Left forelimb (tissue), 1 donor: ENCODE measurements at places on chromosomes 4 and X.

DNA sequence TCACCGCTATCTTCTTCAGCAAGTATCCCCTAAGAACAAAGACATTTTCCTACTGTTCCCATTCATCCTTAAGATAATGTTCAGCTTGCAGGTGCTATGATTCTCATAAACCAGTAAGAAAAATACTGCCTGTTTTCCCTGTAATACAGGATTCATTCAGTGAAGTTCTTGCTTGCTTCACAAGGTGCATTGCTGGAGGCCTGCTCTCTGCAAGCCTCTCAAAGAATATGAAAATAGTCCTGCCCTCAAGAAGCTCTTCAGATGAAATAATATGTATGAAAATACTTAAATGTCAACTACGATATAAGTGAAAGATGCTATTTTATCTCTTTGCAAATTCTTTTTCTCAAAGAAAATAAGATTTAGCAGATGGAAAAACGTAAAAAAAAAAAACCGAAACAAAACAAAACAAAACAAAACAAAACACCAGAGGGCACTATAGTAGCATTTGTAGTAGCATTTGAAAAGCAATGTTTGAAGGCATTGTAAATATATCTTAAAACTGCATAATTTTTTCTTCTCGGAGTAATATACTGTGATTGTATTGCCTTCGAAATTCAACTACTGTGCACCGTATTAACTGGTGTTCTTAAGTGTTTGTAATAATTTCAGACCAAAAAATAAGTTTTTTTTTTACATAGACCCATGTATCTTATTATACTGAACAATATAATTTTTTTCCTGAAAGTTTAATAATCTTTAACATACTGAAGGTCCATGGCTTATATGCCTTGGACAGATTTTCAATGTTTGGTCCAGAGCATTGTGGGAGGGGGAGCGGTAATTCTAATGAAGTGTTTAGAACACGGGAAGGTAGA, 26.0 kb downstream of the ADH4 start:
- no peak for DNase-seq

DNA sequence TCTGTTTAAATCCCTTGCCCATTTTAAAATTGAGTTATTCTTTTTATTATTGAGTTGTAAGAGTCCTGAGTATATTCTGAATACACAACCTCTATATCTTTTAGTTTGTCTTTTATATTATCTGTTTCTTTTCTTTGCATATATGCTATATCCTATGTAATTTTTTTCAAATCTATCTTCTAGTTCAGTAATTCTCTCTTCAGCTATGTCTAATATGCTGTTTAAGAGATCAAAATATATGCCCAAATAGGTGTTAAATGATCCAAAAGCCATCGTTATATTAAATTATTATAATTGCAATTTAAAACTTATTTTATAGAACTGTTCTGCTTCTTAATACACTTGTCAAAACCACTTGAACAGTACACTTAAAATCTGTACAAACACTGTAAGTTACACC, 107.4 kb upstream of the TSPAN5 start:
- no peak for DNase-seq

DNA sequence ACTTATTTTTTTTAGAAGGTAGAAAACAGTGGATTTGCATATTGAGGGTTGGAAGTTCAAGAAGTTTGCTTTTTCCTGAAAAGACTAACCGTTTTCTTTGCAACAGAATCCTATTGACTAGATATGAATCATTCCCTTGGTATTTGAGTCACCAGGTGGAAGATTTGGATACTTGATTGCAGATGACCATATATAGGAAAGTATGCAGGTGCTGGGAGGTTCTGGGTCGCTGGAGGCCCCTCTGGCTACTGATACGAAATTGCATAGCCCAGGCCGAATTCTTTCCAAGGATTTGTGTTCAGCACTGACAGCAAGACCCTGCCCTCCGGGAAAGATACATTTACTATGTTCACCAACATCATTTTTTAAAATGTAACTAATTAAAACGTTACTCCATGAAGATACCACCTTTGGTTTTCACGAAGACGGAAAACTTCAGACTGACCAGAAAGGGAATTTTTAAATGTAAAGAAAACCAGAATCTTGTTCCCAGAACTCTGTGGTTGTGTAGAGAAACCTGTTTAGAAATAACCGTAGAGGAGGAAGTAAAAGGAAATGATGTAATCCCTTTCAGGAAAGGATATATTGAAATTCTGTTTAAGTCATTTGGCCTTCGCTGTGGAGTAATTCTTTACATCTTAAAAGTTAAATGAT, 946 bp downstream of the ANXA3 start:
- no peak for DNase-seq

- DNase-seq, result no peak
Measured at GRCh38 chr4:19230906-19231545, 1020.7 kb upstream of the SLIT2 start.

GRCh38 chr4:35364321-35364870, 879.9 kb downstream of the ARAP2 start:
- no peak for DNase-seq

DNA sequence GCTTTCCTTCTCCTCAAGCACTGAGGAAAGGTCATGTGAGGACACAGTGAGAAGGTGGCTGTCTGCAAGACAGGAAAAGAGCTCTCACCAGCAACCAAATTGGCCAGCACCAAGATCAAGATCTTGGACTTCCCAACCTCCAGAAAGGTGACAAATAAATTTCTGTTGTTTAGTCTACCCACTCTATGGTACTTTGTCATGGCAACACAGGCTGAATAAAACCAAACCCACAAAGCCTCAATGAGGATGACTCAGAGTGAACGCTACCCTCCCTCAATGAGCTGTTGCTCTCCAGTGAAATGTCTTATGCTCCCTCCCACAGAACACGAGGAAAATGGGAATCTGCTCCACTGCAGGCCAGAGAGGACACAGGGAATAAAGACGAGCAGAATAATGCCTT, 244.1 kb downstream of the RAB28 start:
- no peak for DNase-seq

DNA sequence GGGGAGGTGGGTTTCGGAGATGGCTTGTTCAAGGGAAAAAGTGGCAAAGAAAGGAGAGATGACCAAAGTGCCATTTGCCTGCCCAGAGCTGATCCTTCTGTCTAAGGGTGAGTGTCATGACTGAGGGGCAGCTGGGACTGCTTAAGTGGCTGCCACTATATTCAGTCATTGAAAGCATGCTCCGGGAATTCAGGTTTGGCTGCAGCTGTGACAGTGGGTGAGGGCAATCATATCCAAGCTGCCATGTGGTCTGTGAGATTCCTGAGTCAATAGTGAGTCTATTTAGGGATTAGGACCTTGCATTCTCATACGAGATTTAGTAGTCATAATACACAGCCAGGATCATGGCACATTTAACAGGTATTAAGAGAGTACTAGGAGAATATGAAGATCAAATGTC, 138.8 kb upstream of the BANK1 start:
- no peak for DNase-seq

DNA sequence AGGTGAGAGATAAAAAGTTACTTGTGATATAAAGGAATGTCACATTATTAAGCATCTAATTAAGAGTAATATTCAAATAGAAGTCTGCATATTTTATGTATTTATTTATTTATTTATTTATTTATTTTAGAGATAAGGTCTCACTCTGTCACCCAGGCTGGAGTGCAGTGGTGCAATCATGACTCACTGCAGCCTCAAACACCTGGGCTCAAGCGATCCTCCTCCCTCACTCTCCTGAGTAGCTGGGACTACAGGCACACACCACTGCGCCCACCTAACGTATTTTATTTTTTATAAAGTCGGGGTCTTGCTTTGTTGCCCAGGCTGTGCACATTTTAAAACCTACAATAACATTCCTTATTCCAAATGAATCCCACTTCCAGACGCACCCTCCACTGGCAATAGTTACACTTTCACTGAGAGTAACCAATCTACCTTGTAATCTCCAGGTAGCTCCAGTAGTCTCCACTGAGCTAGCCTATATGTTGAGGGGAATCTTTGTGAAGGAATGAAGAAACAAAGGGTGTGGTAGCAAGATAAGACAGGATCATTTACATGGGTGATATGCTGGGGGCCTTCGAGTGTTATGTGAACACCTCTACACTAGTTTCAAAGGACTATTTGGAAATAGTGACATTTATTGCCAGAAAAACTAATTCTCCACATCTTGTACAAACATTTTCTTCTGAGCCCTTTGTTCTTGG, 11.9 kb downstream of the SH3D19 start:
- DNase-seq, result no peak

DNA sequence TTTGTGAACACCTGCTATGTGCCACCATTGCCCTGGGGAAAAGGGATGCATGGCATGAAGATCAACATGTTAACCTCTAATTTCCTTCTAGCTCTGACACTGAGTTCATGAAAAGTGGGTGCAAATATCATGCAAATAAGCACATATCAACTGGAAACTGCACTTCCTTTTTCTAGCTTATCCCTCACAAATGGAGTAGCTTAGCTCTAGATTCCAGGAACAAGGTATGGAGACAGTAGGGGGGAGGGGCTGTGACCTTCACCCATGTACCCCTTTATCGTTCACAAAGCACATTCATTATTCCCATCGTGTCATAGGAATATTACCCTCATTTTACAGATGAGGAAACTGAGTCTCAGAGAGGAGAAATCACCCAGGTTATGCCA, 37.4 kb downstream of the STARD8 start:
- DNase-seq, result no peak

DNA sequence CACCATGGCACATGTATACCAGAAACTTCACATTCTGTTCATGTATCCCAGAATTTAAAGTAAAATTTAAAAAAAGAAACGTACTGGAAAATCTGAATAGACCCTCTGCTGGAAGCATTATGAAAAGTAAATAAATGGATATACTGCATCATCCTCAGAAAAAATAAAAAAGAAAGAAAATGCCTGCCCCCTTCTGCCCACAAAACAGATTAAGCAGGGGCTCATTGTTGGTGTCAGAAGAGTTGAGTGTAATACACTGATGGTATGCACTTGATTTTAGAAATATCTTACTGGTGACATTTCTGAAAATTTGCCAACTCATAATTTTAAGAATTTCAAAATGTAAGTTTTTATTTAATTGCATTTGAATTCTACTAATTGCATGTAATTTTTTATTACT, 77.8 kb downstream of the LRP2BP start:
- no peak for DNase-seq

- DNase-seq, result no peak
Measured at GRCh38 chr4:24516926-24517325, 67.4 kb downstream of the DHX15 start.

- DNase-seq, result no peak
Measured at GRCh38 chr4:94455081-94455480, 3.3 kb downstream of the PDLIM5 start.

DNA sequence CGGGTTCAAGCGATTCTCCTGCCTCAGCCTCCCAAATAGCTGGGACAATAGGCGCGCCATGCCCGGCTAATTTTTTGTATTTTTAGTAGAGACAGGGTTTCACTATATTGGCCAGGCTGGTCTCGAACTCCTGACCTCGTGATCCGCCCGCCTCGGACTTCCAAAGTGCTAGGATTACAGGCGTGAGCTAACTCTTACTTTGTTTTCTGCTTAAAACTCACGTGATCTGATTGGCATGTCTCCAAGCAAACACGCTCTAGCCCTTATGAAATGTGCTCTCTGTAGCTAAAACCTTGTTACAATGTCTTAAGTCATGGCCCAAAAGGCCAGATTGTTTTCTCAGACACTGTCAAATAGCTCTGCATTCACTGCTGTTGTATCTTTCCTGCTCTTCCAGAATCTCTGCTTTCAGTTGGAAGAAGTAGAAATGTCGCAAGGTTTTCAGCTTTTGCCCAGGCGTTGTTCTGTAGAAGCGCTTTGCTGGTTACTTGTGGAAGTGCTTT, 39.7 kb upstream of the OGT start:
- no peak for DNase-seq

DNA sequence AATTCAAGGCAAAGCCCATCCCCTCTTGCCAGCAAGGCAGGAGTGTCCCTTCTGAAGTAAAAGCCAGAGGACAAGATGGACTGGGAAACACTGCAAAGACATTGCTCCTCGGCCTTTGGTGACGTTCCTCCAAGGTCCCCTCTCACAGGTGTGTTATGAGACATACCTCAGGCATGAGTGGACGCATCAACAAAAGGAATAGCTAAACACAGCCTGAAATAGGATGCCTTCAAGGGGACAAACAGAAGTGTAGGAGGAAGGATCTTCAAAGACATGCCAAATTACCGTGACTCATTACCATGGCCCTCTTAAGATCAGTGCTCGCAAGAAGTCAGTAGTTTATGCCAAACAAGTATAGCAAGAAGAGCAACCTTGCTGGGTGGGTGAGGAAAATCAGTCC, 6.0 kb upstream of the IDS start:
- no peak for DNase-seq

DNA sequence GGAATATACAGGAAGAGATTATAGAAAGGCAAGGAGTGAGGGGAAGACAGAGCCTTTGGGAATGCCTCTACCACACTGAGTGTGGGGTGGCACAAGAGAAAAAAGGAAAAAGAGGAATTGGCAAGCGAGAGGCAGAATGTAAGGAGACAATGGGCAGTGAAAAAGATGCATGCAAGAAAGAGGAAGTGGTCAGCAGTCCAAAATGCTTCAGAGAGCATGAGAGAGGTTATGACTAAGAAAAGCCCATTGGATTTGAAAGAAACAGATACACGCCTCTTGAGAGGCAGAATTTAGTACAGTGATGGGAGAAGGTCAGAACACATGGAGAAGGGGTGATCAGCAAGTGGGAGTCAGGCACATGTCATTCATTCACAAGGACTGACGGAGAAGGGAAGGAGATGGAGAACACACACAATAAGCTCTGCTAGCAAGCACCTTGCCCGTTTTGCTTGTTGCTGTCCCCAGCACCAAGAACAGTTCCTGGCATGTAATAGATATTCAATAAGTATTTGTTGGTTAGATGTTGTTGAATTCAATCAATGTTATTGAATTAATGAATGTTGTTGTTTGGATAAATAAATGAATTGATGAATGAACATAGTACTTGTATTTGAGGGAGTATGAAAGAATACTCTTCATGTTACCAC, 6.3 kb downstream of the DCHS2 start:
- no peak for DNase-seq

- no peak for DNase-seq
Measured at GRCh38 chr4:53480909-53481308, 103.5 kb downstream of the FIP1L1 start.

- DNase-seq, result peak; percentile 64
Measured at GRCh38 chrX:49884290-49884862, 5.1 kb downstream of the USP27X start.

DNA sequence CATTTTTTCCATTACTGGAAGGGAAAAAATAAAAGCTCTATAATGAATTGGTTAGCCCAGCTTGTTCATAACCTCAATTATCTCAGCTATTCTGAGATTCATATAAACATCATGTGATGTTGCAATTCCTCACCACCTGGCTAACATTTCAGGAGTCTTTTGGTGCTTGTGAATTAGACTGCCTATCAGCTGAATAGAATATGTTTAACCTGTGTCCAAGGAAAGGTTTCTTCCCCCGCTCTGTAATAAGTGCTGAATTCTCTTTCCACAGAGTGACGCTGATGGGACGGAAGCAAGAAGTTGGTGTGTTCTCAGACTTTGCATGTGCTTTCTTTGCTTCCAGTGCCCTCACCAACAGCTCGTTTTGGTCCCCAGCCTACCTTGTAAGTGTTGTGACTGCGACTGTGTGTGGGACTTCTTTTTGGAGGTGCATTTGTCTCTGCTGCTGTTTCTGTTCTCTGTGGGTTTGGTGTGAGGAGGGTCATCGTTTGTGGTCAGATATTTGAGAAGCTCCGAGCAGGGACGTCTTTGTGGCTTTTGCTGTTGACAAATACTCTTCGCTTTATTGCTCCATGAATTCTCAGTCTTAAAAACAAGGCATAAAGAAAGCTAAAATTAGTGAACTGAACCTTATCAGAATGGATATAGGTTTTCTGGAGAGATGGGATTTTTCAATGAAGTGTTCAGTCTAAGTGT, 61.7 kb downstream of the PPARGC1A start:
- no peak for DNase-seq

GRCh38 chr4:179165000-179165738, 1722.9 kb upstream of the AGA start:
- DNase-seq, result no peak
